ENCODE measurements at places on chromosomes 7 and 10.

- no peak for DNase-seq
These were observed 211.9 kb upstream of the VSTM2A start for GRCh38 chr7:54330216-54330800.

DNA sequence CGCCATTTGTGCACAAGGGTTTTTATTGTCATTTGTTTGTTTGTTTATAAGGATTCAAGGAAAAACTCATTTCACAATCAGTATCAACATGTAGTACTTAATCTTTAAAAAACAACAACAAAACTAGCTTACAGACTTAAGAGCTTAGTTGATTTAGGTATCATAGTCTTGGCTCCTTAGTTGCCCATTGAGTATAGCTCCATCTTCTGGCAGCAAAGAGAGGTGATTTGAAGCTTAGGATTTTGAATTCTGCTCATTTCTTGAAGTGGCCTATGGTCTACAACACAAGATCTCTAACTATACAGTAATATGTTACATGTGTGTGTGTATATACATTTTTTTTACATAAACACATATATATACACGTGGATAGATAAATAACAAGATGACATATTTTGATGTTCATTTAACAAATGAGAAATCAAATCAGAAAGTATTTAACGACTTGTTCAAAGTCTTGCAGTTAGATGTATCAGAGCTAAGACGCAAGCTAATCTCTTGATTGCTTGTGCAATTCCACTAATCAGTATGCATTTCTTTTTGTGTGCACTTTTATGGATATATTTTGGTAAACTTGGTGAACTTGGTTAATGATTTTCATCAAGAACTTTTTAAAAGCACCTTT, 307.3 kb downstream of the CAMK1D start:
- peak; percentile 80 for DNase-seq

DNA sequence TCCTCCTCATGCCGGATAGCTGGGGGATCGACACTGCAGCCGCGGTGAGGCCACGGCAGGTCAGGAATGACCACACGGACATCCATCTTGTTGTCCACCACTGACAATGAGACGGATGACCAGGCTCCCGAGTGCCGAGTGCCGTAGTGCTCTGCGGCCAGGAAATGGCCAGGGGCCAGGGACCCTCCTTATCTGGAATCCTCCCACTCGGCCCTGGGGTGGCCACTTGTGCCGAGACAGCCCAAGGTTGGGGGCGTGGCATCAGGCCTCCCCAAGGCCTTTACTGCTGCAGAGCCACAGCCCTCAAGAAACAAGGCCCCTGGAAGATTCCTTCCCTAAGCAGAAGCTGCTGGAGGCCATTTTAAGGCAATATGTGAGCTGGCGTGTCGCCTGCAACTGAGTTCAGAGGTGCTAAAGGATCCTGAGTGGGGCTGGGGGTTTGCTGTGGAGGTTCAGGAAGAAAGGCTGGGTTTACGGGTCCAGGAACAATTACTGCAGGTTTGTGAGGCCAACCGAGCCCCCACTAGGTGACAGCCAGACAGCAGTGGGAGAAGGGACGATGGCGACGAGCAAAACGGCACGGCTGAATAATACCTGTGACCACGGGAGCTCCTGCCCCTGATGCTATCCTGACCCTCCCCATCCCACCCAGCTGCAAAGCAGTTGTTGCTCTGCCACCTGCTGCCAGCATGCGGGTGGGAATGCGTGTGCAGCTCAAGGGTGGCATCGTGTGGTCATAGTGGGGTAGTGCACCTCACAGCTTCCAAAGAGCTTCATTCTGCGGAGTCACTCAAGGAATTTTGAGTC, 31.6 kb upstream of the LEP start:
- peak; percentile 68 for DNase-seq

DNA sequence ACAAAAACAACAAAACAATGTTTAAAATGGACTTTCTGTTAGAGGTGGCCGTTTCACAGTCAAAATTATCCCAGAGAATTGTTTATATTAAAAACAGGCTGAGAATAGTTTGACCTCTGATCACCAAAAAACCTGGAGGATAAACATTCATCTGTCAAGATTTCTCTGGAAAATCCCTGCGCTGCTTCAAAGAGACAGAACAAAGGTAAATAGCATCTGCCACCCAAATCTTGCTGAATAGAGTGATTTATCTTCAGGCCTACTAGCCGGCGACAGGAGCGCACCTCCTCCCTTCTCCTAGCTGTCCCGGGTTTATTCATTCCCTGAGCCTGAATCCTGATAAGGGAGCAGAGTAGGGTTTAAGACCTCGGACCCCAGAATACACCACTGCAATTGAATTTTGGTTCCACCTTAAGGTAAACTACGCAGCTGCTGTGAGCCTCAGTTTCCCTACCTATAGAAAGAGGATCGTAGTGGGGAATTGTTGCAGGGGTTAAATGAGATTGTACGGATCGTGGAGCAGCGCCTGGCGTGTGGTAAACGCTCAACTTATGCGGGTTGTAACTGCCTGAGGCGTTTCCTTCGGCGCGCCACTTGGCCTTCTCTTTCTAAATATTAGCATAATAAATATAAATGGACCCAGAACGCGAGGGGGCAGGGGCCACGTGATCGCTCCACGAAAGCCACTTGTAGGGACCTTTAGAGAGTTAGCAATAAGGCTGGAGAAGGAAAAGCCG, 498 bp upstream of the ST7 start:
- no peak for DNase-seq

- DNase-seq, result no peak
These were observed 40.4 kb downstream of the ICA1 start for GRCh38 chr7:8221567-8221966.

DNA sequence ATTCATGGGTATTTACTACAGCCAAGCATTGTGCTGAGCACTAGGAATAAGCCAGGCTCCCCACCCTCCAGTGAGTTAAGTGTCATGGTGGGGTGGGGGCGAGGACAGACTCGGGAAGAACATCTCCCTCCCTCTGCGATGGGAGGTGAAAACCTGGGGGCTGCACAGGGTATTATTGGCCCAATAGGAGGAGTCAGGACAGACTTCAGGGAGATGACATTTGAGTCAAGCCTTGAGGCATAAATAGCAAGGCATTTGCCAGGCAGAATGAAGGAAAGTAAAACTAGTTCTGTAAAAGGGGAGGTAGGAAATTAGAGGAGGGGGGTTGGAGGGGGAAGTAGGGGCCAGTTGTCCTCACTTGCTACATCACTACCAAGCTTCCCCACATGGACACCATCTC, 18.9 kb downstream of the NKX2-3 start:
- DNase-seq, result no peak

DNA sequence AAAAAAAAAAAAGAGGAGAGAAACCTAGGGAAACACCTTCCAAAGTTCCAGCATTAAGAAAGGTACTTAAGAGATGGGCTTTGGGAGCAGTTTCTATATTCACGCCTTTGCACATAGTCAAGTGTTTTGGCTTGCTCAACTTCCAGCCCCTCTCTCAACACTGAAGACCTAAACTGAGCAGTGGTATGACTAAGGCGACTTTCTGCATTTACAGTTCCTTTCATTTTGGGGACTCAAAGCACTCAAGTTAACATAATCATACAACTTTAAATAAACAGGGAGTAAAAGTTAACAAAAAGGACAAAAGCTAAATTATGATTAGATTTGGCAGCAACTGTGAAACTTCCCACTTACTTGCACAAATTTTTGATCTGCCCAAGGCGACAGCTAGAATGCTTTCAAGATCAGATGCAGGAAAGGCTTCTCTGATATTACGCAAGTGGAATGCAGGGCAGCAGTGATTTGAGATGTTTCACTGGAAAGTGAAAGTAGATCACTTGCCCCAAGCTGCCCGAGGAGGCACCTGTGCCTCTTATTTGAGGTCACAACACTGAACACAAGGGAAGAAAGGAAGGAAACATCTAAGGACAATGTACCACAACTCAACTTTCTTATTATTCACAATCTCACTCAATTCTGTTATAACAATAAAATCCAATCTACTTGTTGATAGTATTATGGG, 199.5 kb downstream of the SKAP2 start:
- no peak for DNase-seq

Measured in T-helper 2 cell (primary cell).